ENCODE measurements at places on chromosomes 12 and 14. TPM values are rescaled to one million over a fixed set of nuclear protein-coding genes. Genes with fewer than 3 reads are reported as not detected.

The IL26 gene
- not detected for total RNA-seq

- DNase-seq = no peak
Measured at GRCh38 chr12:12505544-12506495, 56.8 kb downstream of the DUSP16 start.

GRCh38 chr14:43591776-43592175, 915.3 kb downstream of the FSCB start:
- DNase-seq = no peak

DNA sequence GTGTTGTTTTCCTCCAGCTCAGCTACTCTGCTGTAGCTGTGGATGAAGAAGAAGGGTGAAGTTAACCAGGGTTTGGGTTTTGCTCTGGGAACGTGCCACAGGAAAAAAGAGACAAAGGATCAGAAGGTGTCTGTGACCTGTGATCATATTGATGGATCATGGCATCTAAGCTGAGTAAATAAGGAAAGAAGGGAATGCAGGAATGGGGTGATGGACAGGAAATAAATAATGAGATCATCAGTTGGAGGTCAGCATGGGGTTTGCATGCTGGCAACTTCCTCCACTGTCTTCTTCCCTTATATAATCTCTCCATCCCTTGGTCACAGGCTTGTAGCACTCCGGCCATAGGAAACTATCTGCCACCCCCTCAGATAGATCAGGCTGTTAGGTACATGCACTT, 430.3 kb upstream of the PDE3A start:
- DNase-seq = no peak

The DHRS1 gene
- total RNA-seq = 27.3 TPM

The CRIP1 gene
- total RNA-seq = 236 TPM

DNA sequence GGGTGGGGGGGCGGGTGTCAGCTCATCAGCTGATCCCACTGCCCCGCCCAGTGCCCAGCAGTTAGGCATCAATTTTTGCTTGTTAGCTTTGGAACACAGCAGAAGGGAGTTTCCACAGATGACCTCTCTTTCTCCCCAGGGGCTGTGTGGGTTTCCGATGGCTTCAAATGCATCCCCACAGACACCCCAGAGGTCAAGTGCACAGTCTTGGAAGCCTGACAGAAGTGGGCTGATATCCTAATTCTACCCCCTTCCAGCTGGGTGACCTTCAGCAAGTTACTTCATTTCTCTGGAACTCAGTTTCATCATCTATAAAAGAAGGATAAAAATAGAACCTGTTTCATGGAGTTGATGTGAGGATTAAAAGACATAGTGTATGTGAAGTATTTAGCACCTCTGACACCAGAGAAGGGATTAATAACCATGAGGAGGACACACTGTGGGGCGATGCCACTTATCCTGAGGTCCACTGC, 22.0 kb downstream of the TTC9 start:
- no peak for DNase-seq

The OLR1 gene
- total RNA-seq = 9.3 TPM

DNA sequence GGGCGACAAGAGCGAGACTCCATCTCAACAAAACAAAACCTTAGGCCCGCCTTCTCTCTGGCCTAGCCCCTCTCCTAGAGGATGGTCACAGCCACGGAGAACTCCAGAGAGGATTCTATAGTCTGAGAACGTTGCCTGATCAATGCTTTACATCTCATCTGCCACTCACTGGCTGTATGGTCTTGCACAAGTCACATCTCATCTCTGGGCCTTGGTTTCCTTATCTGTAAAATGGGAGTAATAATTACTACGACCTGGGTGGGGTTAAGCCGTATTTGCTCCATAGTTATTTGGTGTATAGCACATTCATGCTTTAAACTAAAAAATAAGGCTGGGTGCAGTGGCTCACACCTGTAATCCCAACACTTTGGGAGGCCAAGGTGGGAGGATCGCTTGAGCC, 8.5 kb downstream of the TRPV4 start:
- DNase-seq = no peak

- DNase-seq = no peak
Measured at GRCh38 chr12:46260124-46260912, 8.5 kb downstream of the SLC38A1 start.

DNA sequence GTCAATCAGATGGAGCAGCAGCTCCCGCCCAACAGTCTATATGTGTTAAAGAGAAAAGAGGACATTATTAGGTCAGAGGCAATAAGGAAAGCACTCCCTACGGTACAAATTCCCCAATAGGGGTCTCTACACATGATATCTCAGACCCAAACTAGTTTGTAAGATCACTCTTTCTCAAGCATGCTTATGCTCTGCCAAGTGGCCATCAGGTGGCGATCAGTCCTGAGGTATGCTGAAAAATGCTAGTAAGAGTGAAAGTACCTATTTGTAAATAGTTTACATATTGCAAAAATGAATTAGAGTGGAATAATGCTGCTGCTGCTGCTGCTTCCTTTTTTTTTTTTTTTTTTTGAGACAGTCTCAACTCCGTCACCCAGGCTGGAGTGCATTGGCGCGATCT, 61.0 kb downstream of the CPM start:
- DNase-seq = no peak

GRCh38 chr12:24307716-24308335, 358.4 kb upstream of the SOX5 start:
- no peak for DNase-seq

DNA sequence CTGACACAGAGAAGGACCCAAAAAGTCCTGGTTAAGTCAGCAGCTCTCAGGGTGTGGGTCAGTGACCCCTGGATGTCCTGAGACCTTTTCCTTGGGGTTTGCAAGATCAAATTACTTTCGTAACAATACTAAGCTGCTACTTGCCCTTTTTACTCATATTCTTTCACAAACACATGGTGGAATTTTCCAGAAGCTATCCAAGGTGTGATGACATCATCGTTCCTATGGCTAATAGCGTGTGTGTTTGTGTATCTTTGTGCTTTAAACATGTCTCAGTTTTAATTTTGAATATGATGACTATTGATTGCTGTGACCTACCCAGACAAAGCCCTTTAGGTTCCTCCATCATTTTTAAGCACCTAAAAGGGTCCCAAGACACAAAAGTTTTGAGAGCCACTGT, 176.2 kb downstream of the PHETA1 start:
- DNase-seq = no peak

The SCNN1A gene
- total RNA-seq = 2.4 TPM

GRCh38 chr12:28415755-28416154, 225.5 kb downstream of the CCDC91 start:
- DNase-seq = no peak

GRCh38 chr12:120936197-120936596, 32.0 kb upstream of the SPPL3 start:
- DNase-seq = peak; percentile 63

DNA sequence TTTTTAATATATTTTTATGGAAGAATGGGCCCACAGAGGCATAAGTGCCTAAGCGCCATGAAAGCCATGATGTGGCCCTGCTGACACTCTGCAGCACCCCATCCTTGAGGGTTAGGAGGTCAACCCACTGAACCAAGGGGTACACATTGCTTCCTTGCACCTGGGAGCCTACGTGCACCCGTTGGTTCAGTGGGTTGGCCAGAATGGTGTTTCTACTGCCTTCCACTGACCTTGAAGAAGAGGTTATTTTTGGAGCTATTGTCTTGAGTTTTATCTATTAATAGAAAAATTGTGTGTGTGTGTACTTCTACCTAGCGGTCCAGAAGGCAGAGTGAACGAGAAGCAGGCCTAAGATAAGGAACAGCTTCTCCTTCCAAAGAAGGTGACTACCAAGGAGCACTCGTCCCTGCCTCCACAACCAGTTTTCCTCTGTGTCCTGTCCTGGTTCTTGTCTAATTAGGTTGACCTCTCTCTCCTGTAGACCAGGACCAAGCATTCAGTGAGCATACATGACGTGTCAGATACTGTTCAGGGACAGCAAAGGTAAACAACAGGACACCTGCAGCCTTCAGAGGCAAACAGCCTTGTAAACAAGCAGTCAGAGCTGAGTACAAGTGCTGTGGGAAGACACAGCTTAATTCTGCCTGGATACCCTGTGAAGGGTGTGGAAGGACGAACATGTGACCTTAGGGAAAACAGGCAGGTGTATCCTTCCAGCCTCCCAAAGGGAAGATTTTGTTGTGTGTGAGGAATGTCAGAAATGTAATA, 30.4 kb upstream of the PLEK2 start:
- peak; percentile 28 for DNase-seq

The CDK2 gene
- total RNA-seq = 29.8 TPM

The GPD1 gene
- total RNA-seq = 2.2 TPM

The SIX4 gene
- total RNA-seq = 6.0 TPM

The LRIG3 gene
- 23.3 TPM for total RNA-seq

The NUAK1 gene
- 37.7 TPM for total RNA-seq

GRCh38 chr12:105085501-105085900, 1.2 kb upstream of the ALDH1L2 start:
- no peak for DNase-seq

DNA sequence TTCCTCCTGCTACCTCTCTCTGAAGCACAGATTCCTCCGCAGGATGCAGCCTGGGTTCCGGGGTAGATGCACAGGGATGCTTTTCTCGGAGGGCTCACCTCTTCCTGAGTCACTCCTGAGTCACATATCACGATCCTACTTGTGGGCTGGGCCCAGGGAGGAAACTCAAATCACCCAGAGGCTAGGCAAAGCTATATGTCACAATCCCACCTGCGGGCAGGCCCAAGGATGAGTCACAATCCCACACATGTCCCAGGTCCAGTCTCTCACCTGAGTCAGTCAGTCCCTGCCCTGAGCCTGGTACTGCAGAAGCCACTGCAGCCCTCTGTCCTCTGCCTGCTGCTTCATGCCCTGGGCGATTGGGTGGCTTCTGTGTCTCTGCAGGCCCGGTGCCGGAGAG, 149.0 kb upstream of the GSC start:
- DNase-seq = no peak

DNA sequence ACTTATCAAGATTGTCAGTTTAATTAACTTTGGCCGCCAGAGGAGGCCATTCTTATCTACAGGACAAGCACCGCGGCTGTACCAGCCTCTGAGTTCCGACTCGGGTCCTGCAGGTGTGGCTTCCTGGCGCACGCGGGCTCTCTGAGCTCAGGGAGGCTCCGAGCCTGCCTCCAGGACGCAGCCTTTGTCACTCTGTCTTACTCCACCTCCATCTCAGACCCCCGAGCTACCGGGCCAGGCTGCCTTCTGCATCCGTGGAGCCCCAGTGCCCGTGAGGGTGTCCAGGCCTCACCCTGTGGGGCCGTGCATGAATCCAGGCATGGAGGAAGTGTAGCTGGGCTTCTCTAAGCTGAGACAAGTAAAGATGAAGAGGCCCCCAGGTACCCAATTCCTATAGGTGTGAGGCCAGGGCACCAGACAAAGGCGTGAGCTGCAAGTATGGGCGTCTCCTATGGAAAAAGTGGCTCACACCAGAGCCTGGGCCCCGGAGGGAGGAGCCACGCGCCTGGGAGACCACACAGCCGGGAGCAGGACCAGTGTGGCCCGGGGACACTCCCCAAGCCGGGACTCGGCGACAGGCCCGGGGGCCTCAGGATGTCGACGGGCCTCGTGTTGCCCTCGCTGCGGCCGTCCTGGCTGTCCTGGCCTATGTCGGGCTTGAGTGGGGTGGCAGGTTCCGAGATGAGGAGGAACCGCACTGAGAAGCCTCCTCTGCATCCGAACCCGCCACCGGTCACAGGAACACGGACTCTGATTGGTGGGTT, 42.8 kb downstream of the NOC4L start:
- DNase-seq = no peak

The VIPAS39 gene
- 13.4 TPM for total RNA-seq

GRCh38 chr12:75327642-75328041, 2.5 kb downstream of the CAPS2 start:
- DNase-seq = no peak

DNA sequence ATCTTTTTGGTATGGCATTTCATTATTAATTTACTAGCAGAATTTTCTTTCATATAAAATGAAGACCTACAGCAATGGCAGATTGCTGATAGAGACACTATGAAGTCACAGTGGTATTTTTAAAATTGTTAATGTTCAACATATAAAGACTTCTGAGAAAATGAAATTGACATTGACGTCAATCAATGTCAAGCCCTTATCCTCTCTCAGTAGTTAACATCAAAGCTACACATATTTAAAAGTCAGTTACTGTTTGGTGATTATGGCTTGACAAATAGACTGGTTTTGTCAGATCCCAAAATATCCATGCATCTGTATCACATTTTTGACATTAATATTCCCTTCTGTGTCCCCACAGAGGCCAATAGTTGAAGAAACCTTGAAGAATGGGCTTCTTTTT, 1069.1 kb upstream of the SEL1L start:
- no peak for DNase-seq

The KCNH3 gene
- 0.10 TPM for total RNA-seq

The ZNF891 gene
- total RNA-seq = 3.5 TPM

DNA sequence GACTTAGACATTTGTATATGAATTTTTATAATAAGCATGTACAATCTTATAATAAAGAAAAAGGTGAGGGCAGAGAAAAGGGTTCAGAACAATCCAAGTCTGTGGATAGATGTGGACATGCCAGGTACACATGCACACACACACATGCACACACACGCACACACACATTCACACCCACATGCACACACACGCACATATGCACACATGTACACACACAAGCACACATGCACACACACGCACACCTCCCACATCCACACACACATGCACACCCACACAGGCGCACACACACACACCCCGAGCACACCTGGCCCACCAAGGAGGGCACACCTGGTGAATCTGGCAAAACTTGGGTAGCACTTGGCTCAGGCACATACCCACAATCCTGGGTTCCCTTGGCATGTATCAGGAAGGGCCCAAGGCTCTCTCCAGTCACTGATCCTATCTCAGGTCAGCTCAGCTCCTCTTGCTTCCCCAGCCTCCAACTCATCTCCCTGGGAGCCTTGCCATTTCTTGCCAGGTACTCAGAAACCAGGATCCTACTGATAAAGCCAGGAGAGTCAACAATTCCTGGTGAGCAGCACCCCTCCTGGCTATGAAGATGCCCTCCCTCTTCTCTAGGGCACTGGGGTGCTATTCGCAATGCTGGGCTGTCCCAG, 18.6 kb upstream of the TMEM106C start:
- DNase-seq = no peak

DNA sequence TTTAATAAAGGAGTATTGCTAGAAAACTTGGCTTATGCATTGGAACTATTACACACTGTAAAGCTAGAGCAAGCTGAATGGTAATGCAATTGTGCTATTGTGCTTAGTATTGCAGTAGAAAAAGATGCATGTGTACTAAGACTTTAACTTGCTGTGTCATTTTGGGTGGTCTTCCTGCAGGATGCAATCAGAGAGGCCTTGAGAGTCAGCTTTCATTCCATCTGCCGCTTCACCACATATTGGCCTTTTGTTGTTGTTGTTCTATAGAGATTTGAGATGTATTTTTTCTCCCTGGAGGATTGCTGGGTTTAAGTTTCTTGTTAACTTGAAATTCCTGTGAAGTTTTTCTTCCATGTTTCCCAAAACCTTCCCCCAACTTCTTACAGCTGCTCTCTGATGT, 449.7 kb downstream of the TMTC2 start:
- no peak for DNase-seq

GRCh38 chr14:23358042-23358441, 5.4 kb upstream of the SLC22A17 start:
- DNase-seq = no peak

- no peak for DNase-seq
Measured at GRCh38 chr14:78782551-78782950, 612.4 kb downstream of the NRXN3 start.

Data from aorta (tissue), 5 donors.